ENCODE measurements at places on chromosomes 3 and 15.

DNA sequence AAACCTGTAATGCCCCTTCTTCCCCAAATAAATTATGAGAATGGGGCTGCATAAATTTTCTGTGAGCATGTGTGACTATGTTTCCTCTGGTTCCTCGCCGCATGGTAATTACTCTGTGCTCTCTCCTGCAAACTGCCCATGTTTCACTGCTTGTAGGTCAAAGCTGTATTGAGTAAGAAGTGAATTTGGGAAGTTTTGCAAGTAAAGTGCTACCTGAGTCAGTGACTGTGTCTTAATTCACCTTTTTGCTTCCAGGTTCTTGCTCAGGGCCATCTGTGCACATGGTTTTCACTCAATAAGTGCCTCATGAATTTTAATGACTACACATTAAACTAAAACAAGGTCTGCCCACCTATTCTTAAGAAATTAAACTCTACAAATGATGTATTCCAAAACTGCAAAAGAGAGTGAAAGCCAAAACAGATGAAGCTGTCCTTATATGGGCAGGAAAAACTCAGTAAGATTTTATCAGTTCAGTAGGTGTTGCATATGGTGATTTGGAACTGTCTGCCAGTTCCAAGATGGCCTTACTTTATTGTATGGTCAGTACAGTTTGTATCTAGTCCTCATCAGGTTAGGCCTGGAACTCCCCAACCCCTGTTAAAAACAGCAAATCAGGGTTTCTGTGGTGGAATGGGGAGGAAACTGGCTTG lies 100.0 kb downstream of the LPP start:
- DNase-seq: no peak

DNA sequence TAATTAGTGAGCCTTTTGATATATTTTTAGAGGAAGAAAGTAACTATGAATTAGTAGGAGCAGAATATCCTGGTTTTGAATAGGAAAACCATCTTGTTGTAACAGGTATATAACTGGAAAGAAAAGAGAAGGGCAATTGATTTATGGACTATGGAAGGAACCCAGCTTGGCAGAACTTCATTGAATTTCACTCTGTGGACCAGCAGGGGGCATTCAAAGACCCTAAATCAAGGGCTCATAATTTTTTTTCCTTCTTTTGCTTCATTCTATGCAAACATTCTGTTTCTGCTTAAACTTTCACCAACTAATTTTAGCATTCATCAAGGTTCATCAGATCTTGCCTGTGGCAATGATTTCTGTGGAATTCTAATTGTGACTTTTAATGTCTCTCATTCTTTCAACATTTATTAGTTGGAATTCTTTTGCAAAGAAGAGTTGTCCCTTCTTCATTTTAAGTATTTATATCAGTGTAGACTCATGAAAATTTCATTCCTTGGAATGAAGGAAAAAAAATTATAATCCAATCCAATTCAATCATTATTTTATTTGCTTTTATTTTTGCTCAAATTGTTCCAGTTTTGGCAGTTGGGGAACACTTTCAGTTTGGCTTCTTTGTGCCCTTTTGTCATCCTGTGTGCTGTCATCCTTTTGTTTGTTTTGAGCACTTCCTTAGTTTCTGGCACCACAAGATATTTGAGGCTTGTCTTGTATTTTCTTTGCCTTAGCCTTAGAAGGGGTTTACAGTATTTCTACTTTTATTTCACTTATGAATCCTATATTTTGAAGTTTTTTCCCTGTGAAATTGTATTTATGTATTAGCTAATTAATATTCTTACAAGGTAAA lies 30.4 kb downstream of the NXPE3 start:
- peak; percentile 63 for DNase-seq

DNA sequence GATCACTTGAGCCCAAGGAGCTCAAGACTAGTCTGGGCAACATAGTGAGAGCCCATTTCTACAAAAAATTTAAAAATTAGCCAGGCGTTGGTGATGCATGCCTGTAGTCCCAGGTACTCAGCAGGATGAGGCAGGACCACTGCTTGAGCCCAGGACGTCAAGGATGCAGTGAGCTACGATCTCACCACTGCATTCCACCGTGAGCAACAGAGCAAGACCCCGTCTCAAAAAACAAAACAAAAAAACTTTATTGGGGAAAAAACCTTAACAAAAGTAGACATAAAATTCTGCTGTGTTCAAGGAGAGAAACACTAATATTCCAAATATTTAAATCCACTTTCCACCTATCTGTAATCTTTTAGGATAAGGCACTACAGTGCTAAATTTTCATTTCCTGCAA lies 20.8 kb downstream of the SETD2 start:
- DNase-seq: no peak

GRCh38 chr3:54696313-54696712 lies 231.5 kb downstream of the LRTM1 start:
- DNase-seq: no peak

- DNase-seq: no peak
Measured at GRCh38 chr3:126314790-126315658, 42.2 kb downstream of the KLF15 start.

GRCh38 chr3:187000711-187001151 lies 70.4 kb downstream of the ST6GAL1 start:
- no peak for DNase-seq

- DNase-seq: no peak
Measured at GRCh38 chr3:151979906-151980305, 106.5 kb downstream of the SUCNR1 start.

- DNase-seq: no peak
Measured at GRCh38 chr3:48528048-48528447, 24.1 kb upstream of the SHISA5 start.

DNA sequence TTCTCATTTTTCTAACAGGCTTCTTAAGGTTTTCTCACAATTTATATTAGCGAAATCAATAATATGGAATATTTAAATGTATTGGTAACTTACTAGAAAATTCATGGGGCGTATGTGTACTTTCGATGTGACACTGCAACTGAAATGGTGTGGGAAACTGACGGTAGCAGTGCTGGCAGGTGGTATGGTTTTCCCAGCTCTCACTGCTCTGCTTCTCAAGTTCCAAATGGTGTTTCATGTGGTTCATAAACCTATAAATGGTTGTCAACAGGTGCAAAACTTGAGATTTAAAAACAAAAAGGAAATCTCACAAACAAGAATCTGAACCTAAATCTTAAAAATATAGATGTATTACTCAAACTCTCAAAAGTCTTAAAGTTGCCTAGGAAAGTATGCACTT lies 54.7 kb downstream of the ZNF280D start:
- DNase-seq: no peak

Data from ELR (cell line).